Stimulated activated CD4-positive, alpha-beta T cell treated with anti-CD3 and anti-CD28 coated beads, Interleukin-4, amount 100 ng/mL, for 4 hours (primary cell): ENCODE measurements at places on chromosomes 5 and 9.

- DNase-seq: no peak
Measured at GRCh38 chr9:119167876-119168275, 201.4 kb downstream of the BRINP1 start.

DNA sequence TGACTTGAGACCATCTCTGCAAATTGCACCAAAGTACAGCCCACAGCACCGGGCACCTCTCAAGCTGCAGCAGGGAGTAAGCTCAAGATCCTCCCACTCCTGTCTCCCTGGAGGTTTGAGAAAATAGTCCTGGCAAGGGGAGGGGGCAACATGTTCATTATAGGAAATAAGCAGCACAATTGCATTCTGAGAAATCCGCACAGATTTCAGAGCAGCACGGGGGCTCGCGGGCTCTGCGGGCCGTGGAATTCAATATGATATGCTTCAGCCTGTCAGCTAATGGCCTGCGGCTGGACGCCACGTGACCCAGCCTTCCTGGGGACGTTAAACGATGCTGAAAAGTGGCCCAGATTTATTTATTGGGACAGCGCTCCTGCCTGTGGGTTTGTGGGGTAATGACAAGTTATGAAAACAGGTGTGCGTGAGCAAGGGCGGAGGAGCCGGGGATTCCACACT is 156.4 kb downstream of the DAB2IP start:
- no peak for DNase-seq

DNA sequence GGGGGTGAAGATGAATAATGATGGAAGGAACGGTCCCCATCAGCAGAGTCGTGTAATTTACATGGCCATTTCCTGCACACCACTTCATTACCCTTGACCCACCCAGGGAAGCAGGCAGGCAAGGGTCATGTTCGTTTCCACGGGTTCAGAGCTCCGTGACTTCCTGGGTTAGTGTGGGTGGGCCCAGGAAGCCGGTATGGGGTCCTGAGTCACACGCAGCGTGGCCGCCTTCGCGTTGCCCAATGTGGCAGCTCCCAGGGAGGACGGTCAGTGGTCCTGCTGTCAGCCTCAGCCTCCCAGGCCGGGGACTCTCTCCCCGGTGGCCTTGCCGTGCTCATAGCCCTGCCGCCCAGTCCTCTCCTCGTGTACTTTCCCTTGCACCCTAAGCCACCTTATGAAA is 5.1 kb upstream of the TERT start:
- no peak for DNase-seq

- DNase-seq: no peak
Measured at GRCh38 chr9:104836235-104836634, 72.3 kb downstream of the NIPSNAP3B start.

- no peak for DNase-seq
Measured at GRCh38 chr5:10328323-10328722, 20.6 kb upstream of the CMBL start.

- DNase-seq: no peak
Measured at GRCh38 chr5:160545832-160546231, 124.2 kb downstream of the PTTG1 start.

GRCh38 chr5:410911-411517 is 32.0 kb upstream of the EXOC3 start:
- DNase-seq: no peak

DNA sequence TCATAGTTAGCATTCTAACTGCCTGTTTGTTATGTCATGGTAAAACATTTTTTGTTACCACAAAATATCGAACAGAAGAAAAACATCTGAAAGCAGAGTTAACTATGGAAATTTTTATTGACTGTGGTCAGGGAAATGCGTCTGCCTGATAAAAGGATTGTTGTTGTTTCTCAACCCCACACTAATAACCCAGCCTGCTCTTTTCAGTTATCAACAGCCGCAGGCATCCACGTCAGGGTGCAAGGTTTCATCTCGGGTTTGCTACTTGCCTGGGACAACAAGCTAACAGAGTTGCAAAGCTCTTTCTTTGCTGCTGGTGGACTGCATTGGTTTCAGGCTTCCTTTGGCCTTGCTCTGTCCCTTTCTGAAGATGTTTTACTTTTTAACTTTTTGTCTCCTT is 969.2 kb downstream of the CDH18 start:
- DNase-seq: no peak

DNA sequence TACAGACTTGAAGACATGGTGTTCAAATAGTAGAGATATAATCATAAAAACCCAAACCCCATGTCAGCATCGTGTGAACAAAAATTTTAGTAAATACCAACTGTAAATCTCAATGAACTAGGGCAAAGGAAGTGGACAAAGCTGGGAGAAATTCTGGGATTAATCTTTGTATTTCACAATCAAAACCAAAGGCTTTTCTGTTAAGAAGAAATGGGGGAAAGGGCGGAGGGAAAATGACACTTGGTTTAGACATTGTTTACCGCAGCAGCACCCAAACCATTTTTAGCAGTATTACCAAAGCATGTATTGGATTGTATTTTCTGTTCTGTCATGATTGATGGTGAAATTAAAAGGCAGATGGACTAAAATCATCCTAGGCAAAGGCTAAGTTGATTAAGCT is 134.2 kb upstream of the PRSS3 start:
- no peak for DNase-seq

- DNase-seq: no peak
Measured at GRCh38 chr9:134177186-134177585, 12.8 kb upstream of the RNU6ATAC start.

- peak; percentile 23 for DNase-seq
Measured at GRCh38 chr5:80125962-80126480, 90.9 kb downstream of the THBS4 start.

GRCh38 chr9:101047848-101048397 is 19.4 kb downstream of the PLPPR1 start:
- no peak for DNase-seq

DNA sequence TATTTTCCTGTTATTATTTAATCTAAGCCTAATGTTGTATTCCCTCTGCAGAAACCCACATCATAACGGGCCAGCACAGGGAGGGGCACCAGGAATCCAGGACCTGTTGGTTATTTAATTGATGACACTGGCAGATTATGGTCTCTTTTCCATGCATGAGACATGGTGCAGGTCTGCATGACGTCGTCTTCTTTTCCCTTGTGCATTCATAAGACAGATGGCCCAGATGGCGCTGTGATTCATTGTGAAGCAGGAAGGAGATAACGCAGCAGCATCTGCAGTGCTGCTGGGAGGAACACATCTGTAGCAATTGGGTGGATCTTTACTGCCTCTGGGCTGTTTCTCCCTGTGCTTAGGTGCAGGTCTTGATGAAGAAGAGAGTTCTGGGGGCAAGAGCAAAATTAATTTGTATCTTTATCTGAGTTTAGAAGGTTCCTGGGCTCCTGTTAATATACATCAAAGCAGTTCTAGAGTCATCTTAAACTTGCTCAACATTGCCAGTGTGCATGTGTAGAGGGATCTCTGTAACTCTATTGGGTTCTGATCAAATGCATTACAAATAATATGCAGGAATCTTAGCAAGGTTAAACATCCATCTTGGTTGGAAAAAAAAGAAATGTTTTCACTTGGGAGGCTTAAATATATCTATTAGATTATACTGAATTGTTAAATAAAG is 176.1 kb downstream of the PCSK1 start:
- DNase-seq: no peak

- no peak for DNase-seq
Measured at GRCh38 chr5:168039039-168039438, 252.4 kb upstream of the WWC1 start.

GRCh38 chr5:169131616-169132301 is 169.2 kb downstream of the SLIT3 start:
- no peak for DNase-seq

DNA sequence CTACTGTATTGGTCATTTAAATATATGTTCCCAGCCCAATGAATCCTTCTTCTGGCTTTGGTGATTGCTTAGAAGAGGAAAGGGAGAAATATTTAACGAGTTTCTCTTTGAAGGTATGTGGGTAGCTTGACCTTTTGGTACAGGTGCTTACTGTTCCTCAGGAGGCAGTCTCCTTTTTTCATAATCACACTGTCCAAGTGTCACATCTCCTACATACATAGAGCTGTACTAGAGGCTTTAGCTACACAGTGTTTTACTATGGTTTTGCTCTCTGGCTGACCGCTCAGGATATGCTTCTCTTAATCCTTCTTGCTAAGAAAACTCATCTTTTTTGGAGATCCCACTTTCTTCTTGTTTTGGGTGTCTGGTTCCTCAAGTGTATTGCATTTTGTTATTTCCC is 6.9 kb downstream of the ERBIN start:
- DNase-seq: no peak

GRCh38 chr9:128895556-128895955 is 13.6 kb downstream of the LRRC8A start:
- DNase-seq: no peak

GRCh38 chr5:116438979-116439554 is 135.6 kb downstream of the SEMA6A start:
- no peak for DNase-seq

- no peak for DNase-seq
Measured at GRCh38 chr9:100581661-100582060, 3.8 kb downstream of the CAVIN4 start.

- no peak for DNase-seq
Measured at GRCh38 chr5:173513521-173513991, 102.9 kb downstream of the BOD1 start.

GRCh38 chr5:149200355-149200754 is 59.1 kb downstream of the ABLIM3 start:
- no peak for DNase-seq

- no peak for DNase-seq
Measured at GRCh38 chr9:112120439-112120925, 54.6 kb downstream of the SUSD1 start.

- DNase-seq: no peak
Measured at GRCh38 chr9:91815896-91816295, 134.1 kb downstream of the ROR2 start.

DNA sequence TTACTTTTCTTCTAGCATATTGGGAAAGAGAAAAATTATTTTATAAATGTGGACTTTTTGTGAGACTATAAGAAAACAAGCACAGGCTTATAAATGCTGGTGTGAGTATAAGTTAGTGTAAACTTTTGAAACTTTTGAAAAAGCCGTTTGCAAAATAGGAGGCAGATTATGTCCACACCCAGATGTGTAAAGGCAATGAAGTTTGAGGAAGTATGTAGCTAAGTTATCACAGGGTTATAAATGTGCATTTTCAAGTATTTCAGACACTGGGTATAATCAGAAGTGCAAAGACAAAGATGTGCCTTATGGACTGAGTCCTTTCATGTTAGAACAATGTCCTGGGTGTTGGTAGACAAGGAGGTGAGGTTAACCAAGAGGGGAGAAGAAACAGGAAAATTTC is 85.5 kb downstream of the ANXA1 start:
- no peak for DNase-seq

DNA sequence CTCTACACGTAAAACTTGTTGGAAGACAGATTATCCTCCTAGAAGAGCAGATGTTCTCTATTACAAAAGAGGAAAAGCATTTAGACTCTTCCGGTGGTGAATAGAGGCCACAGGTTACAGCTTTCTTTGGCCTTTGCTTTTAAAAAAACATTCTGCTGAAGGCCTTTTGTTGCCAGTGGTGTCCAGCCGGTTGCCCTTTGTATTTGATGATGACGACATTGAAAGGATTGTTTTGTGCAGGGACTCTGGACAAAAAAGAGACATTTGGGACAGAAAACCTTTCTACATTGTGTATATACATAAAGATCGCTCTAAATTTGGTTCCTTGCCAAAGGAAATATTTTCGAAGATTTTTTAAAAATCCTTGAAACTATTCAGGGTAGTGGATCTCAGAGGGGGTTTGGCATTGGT is 180.3 kb downstream of the C9orf152 start:
- DNase-seq: no peak

- DNase-seq: no peak
Measured at GRCh38 chr9:92719028-92719647, 45.5 kb downstream of the BICD2 start.

GRCh38 chr9:20367855-20368254 is 254.4 kb downstream of the MLLT3 start:
- DNase-seq: no peak

- DNase-seq: peak; percentile 18
Measured at GRCh38 chr5:119079318-119079921, 8.5 kb downstream of the DMXL1 start.

- DNase-seq: no peak
Measured at GRCh38 chr5:10699987-10700386, 61.0 kb downstream of the DAP start.

- DNase-seq: no peak
Measured at GRCh38 chr5:65750938-65751337, 28.9 kb downstream of the NLN start.

- DNase-seq: no peak
Measured at GRCh38 chr9:2413160-2413805, 208.3 kb upstream of the VLDLR start.

DNA sequence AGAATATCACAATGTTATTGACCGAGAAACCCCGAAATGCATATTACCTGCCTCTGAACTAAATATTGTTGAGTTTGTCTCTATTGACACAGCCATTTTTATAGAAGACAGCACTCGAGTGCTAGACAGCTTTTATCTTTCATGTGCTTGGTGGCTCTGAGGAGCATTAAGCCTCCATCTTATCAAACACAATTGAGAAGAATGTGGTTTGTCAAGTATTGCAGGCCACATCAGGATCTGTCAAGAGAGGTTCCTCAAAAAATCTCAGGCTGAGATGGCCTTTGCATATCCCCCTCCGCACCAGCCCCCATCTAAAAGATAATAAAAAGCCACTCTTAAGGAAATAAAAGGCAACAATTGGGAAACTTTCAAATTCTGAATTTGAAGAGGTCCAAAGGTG is 284.8 kb downstream of the DENND1A start:
- no peak for DNase-seq

- DNase-seq: no peak
Measured at GRCh38 chr9:79719021-79719420, 147.3 kb downstream of the TLE4 start.

DNA sequence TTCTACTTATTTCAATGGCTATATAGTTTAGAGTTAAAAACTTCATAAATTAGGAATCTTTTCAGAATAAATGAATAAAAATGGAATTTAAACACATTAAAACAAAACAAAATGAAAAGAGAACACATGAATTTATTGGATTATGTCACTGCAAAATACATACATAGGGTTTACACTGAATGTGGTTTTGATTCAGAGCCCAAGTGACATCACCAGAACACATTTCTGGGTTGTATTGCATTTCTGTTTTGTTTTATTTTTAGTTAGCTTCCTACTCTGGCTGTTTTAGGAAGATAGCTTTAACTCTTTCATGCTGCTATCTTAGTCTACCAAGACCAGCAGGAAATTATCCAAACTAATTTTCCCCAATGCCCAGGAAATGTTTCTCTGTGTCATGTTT is 1935.0 kb downstream of the EFNA5 start:
- no peak for DNase-seq
